ENCODE measurements at places on chromosomes 7 and 10. TPM values are rescaled to one million over a fixed set of nuclear protein-coding genes. Genes with fewer than 3 reads are reported as not detected.

The UPK3B gene
- 1.6 TPM for total RNA-seq

The CDNF gene
- total RNA-seq = 3.1 TPM

The CPA2 gene
- 0.18 TPM for total RNA-seq

The BTBD16 gene
- 0.41 TPM for total RNA-seq

The PLAU gene
- total RNA-seq = 34.2 TPM

The CNNM1 gene
- 1.8 TPM for total RNA-seq
